ENCODE measurements at places on chromosomes 1 and 21.

DNA sequence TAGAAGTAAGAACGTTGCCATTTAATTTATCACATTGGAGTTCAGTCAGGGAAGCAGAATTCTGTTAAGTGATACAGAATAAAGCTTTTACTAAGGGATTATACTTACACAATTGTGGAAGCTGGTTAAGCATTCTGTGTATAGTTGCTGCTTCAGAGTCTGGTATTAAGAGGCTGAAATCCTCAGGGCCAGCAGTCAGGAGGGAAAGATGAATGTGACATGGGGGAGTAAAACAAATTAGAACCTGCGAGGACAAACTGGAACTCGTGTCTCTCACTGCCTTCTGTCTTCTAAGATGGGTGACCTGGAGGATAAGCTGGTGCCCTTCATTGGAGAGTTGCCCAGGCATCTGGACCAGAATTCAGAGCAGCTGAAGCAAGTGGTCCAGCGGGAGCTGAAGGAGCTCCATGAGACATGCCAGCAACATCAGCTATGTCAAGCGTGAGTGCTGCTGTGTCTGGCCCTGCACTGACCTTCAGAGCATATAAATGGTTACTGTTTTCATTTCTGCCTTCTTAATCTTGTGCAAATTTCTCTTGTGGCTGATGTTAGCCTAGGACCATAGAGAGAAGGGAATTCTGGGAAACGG, 23.0 kb downstream of the MARK1 start:
- DNase-seq = no peak

DNA sequence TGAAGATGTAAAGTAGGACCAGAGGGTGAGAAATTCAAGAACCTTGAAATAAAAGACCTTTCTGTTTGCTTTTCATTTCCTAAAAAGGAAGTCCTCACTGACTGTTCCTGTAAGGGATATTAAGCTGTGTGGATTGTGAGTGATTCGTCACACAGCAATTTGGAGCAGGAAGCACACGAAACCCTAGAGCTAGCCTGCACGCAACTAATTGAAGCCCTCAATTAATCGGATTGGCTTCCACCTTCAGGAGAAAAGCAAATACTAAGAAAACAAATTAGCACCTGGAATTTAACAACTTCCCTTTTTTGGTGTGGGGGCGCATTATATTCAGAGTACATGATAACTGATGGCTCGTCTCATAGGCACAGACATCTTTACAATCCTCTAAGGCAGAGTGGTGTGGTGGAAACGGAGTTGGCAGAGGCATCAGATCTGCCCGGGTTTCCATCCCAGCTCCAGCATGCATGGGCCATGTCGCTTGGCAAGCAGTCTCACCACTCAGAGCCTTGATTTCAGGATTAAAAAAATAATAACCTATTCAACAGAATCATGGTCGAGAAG, 95.2 kb downstream of the KCNJ15 start:
- DNase-seq = no peak

- no peak for DNase-seq
Observed at GRCh38 chr1:240192851-240193250, 101.2 kb downstream of the FMN2 start.

- DNase-seq = no peak
Observed at GRCh38 chr1:36625253-36625934, 142.7 kb upstream of the CSF3R start.

DNA sequence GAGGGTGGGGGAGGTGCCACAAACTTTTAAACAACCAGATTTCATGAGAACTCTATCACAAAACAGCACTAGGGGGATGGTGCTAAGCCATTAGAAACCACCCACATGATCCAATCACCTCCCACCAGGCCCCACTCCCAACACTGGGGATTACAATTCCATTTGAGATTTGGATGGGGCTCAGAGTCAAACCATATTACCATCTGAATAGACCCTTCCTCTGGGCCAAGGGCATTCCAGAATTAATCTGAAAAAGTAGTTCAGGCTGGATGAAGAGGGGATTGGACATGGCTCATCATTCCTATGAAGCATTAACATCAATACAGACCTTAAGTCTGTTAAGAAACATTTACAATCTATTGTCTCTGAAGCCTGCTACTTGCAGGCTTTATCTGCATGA, 149.9 kb upstream of the DNAH14 start:
- no peak for DNase-seq

DNA sequence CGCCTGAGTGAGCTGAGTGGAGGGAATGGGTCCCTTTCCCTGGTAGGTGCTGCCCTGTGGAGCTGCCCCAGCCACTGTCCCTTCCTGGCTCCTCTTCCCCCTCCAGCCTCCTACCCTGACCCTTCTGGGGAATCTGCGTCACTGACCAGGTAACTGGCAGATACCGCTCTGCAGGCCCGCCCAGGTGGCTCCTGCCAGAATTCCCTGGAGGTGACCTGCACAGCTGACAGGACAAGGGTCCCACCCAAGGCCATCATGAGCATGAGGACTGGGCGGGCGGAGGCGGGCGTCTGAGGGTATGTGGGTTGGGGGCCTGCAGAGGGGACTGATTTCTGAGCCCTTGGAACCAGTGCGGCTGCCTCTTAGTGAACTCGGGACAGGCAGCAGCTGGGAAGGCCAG, 32.5 kb downstream of the DHRS3 start:
- DNase-seq = no peak

- DNase-seq = no peak
Observed at GRCh38 chr21:41497008-41497407, 10.9 kb downstream of the TMPRSS2 start.

- no peak for DNase-seq
Observed at GRCh38 chr1:77382366-77382765, 100.5 kb downstream of the AK5 start.

GRCh38 chr1:52629325-52629643, 3.7 kb upstream of the SHISAL2A start:
- DNase-seq = no peak

DNA sequence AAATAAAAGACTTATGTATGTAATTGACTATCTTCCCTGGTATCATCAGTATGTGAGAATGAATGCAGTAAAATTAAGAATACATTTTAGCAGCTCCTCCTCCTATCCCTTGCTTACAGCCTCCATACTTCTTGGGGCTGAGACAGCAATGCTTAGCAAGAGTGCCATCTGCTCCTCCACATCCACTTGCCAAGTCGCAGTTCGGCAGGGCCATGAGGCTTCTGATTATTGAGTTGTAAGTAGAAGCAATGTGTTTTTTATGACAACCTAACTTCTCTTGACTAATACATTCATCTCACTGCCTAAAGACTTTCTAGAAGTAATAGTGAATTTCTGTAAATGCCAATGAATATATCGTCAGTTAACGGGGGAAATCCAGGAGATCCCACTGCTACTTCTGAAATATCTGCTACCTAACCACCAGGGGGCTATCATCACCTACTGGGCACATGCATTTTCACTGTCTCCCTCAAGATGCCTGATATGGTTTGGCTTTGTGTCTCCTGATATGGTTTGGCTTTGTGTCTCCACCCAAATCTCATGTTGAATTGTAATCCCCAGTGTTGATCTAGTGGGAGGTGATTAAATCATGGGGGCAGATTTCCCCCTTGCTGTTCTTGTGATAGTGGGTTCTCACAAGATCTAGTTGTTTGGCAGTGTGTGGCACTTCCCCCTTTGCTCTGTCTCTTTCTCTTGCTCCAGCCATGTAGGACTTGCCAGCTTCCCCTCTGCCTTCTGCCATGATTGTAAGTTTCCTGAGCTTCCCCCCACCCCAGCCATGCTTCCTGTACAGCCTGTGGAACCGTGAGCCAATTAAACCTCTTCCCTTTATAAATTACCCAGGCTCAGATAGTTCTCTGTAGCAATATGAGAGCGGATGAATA, 59.6 kb downstream of the EXTL2 start:
- DNase-seq = no peak

DNA sequence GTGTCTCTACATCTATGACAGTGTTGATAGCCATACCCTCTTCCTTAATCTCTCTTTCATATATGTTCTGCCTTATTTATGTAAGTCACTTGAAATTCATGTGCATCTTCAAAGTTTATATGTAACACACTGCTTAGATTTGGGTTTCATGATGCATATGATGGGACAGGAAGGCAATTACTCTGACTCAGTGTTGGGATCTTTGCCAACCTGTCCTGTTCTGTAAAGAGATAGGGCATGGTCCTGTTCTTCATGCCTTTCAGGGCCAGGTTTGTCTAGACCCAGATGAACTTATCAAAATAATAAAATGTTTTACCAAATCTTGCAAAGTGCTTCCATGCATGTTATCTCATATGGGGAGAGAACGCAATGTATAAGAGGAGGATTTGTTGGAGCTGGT, 69.5 kb downstream of the TMPRSS15 start:
- no peak for DNase-seq

DNA sequence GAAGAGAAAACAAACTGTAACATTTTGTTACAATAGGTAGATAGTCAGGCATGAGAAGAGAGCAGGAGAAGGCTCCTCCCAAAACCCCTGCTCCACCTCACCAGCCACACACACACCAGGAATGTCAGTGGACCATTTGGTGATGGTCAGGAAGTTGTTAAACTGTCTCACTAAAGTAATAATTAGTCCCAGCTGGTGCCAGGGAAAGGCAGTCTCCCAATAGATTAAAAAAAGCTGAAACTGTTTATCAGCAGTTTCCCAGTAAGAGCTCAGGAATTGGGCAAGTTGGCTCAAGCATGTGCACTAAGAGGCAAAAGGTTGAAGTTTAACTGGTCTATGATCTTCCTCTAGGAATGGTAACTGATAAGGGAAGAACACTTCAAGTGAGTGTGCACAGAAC, 249.6 kb downstream of the COL11A1 start:
- no peak for DNase-seq

DNA sequence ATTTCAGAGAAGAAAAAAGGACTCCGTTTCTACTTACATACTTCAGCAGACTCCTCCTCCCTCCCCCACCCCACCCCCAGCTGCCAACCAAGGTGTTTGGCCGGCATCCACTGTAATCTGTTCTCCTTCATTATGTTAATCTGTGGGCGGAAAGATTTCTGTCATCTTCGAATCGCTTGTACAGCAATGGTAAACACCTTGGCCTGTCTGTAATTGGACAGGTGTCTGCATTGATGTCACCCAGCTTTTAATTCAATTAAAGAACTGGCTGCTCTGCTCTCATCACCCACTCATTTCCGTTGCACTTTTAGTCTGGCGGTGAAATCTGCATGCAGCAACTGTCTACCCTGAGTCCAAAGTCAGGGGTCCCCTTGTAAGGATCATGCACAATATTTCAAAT, 368.6 kb downstream of the USH2A start:
- DNase-seq = no peak

- no peak for DNase-seq
Observed at GRCh38 chr1:244067893-244068292, 16.8 kb downstream of the ZBTB18 start.

- no peak for DNase-seq
Observed at GRCh38 chr1:159990005-159990404, 36.0 kb upstream of the SLAMF9 start.

- DNase-seq = no peak
Observed at GRCh38 chr1:3236361-3236760, 167.4 kb downstream of the PRDM16 start.

DNA sequence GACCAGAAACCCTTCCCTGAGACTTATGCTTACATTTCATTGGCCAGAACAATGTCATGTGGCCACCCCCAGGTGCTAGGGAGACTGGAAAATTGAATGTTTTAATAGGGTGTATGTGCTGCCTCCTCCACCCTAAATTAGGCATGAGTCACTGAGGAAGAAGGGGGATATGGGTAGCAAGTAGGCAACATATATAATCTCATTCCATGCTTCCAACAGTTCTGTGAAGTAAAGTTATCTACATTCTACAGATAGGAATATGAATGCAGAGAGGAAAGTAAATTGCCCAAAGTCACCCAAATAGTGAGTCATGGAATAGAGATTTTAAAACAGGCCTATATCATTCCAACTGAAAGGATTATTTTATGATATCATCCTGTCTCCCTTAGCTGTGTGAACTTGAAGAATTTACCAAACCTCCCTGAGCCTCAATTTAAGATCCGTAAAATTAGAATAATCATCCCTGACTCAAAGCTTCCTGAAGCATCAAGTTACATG, 168.6 kb upstream of the FGGY start:
- DNase-seq = no peak

GRCh38 chr1:237814319-237814924, 76.3 kb downstream of the ZP4 start:
- no peak for DNase-seq

DNA sequence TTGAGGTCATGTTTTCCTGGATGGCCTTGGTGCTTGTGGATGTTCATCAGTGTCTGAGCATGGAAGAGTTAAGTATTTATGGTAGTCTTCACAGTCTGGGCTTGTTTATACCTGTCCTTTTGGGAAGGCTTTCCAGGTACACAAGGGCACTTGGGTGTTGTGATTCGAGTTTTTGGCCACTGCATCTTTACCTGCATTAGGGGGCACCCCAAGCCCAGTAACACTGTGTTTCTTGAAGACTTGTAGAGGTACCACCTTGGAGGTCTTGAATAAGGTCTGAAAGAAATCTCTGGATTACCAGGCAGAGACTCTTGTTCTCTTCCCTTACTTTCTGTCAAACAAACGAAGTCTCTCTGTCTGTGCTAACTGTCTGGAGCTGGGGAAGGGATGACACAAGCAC, 34.4 kb upstream of the ROR1 start:
- DNase-seq = no peak

GRCh38 chr1:205284420-205285144, 37.0 kb downstream of the NUAK2 start:
- peak; percentile 86 for DNase-seq

- no peak for DNase-seq
Observed at GRCh38 chr1:215185067-215185620, 102.6 kb downstream of the KCNK2 start.

- DNase-seq = no peak
Observed at GRCh38 chr1:64480999-64481772, 11.3 kb downstream of the CACHD1 start.

- DNase-seq = peak; percentile 20
Observed at GRCh38 chr1:248686815-248687214, 15.8 kb downstream of the OR14I1 start.

- no peak for DNase-seq
Observed at GRCh38 chr1:2121101-2121691, 71.0 kb downstream of the PRKCZ start.

DNA sequence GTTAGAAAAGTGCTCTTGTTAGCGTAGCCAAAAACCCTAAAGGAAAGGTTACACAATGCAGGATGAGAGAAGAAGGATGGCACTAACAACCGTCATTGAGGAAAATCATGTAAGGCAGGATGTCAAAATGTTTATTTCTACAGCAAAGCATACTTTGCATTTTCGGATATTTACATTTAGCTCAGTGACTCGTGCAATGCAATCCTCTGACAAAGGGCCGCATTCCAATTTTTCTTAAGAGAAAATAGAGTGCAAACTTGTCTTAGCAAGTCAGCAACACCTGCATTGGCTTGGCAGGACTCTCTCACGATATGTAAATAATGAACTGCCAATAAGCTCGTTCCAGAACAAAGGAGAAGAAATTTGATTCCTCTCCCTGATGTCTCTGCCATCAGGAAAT, 33.3 kb downstream of the TIAM1 start:
- DNase-seq = no peak

- DNase-seq = no peak
Observed at GRCh38 chr21:38196036-38196435, 60.8 kb upstream of the KCNJ15 start.

DNA sequence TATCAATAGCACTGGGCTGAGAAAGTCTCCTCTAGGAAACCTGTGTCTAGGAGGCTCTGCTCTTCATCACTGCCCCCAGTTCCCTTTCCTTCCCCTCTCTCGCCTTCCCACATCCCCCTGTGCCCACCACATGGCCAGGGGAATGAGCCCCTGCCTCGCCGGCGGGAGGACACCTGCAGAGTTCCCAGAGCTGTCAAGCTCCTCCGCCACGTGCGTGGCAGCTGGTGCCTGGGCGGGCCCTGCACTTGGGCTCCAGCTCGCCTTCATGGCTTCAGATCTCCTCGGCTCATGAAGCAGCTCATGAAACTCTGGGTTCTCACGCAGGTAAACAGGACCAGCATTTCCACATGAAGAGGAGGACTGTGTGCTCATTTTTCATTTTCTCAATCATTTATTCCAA, 62.8 kb downstream of the SIM2 start:
- DNase-seq = no peak
